ENCODE measurements at places on chromosomes 12 and 14.

- DNase-seq = no peak
Observed at GRCh38 chr14:29242755-29243754, 476.5 kb downstream of the FOXG1 start.

DNA sequence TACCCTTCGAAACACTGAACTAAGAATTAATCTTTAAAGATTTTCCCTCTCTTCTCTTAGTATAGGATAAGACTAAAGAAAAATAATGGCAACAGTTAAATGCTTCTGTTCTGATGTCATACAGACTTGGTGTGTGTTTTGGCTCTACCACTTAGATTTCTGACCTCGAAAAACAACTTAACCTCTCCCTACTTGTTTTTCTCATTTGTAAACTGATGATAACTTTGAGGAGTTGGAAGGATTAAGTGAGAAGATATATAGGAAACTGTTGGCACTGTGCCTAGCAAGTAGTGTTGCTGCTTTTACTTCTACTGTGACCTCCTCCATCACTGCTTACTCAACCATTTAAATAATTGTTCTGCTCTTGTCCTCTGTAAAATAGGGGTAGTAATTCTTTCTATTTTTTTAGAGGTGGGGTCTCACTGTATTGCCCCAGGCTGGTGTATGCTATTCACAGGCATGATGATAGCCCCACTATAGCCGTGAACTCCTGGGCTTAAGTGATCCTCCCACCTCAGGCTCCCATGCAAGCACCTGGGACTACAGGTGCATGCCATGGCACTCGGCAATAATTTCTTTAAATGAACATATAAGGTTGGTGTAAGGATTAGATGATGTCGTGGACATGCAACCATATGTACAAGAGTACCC, 22.4 kb downstream of the PALS1 start:
- no peak for DNase-seq

GRCh38 chr14:90999299-90999698, 61.1 kb downstream of the RPS6KA5 start:
- DNase-seq = no peak

DNA sequence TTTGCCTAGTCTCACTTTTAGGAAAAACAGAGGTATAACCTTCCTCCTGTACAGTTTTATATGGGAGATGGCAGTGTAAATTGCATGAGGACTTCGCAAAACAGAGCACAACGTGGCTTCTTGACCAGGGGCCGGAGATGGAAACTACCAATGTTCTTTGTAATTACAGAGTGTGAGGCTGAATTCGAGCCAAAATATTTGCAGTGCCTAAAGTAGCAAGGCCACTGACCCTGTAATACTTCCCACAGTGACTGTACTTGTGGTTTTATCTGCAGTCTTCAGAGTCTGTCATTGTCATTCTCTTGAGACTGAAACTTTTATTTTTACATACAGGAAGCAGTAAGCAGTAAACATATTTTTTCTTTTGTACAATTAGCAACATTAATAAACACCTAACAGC, 98.9 kb downstream of the RERG start:
- no peak for DNase-seq

DNA sequence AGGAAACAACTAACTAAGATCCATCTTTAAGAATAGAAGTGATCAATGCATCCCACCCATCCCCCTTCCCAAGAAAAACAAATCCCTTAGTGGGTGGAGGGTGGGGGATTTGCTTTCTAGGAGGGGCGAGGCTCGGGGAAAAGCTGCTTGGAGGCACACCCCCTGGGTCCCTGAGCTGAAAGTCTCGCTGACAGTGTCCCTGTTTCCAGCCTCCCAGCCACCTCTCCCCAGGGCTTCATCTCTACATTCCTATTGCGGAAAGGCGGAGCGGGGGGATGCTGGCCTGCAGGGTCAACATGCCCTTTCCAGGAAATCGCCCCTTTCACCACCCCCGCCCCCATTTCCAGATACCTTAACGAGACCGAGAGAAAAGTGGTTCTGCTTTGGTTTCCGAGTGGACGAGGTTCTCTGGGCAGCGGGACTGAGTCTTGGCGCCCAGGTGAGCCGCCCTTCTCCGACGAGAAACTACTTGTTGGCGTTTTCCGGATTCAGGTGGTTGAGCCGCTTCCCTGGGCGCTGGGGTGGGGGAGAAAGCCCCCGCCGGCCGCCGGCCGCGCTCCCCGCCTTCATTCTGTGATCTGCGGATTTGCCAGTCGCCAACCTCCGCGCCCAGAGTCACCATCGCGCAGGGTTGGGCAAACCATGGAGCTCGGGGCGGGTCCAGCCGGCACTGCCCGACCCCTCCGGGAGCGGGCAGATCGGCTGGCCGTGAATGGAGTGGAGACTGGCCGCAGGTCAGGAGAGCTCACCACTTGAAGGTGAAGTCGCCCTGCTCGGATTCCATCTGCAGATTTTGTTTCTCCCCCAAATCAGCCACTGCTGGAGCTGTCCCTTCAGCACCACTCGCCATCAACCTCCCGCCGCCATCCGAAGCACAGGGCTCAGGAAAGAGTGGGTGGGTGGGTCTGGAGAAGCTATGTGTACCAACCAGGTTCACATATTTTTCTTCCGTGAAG, 505 bp downstream of the KCNC2 start:
- no peak for DNase-seq

GRCh38 chr14:85482552-85482951, 47.4 kb upstream of the FLRT2 start:
- DNase-seq = no peak

- DNase-seq = no peak
Observed at GRCh38 chr14:101005447-101005846, 101.9 kb upstream of the RTL1 start.

All from caudate nucleus (tissue), 63 donors.